SK-N-DZ (cell line): ENCODE measurements at places on chromosomes 5 and 9.

GRCh38 chr5:137148655-137149054 lies 350.5 kb downstream of the SPOCK1 start:
- no peak for DNase-seq

- DNase-seq: no peak
These were observed 7.6 kb downstream of the FGD3 start for GRCh38 chr9:92954886-92955285.

- no peak for DNase-seq
These were observed 1093.9 kb upstream of the CDH6 start for GRCh38 chr5:30099634-30100033.

DNA sequence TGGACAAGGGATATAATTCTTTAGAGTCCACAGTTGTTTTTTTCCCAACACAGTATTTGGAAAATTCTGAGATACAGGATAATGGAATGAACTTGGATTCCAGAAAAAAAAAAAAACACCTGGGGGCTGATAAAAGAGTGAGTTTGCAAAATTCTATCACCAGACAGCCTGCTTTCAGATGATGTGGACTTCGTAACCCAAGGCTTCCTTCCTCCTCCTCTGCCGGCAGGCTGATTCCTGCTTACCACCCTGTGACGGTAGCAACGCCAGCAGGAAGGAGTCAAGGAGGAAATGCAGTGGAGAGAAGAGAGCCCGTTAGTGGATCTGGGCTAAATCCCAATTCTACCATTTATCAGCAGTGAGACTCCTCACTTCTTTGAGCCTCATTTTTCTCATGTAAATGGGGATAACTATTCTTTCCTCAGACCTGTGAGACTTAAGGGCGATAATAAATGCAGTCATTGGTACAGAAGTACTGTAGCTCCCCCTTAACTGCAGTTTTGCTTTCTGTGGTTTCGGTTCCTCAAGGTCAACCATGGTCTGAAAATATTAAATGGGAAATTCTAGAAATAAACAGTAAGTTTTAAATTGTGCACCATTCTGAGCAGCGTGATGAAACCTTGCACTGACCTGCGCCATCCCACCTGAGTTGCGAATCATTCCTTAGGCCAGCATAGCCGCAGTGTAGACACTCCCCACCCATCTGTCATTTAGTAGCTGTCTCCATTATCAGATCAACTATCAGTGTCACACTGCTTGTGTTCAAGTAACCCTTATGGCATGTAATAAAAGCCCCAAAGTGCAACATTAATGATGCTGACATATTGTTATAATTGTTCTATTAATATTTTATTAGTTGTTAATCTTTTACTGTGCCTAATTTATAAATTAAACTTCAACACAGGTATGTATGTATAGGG lies 71.4 kb downstream of the DCP2 start:
- DNase-seq: no peak

DNA sequence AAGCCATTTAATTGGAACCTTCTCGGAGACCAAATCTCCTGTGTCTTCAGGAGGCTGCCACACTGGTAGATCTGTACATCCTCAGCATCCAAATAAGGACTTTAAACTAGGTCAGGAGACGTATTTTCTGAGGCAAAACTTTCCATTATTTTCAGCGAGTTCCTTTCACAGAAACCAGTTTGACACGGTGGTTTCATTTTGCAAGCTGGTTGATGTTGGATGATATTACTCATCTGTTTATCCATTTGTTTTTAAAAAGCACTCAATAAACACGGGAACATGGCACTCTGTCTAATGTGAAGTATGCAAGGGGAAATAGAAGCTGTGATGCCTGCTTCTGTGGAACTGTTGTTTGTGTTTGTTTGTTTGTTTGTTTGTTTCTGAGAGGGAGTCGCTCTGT lies 199.6 kb downstream of the ERCC6L2 start:
- no peak for DNase-seq

DNA sequence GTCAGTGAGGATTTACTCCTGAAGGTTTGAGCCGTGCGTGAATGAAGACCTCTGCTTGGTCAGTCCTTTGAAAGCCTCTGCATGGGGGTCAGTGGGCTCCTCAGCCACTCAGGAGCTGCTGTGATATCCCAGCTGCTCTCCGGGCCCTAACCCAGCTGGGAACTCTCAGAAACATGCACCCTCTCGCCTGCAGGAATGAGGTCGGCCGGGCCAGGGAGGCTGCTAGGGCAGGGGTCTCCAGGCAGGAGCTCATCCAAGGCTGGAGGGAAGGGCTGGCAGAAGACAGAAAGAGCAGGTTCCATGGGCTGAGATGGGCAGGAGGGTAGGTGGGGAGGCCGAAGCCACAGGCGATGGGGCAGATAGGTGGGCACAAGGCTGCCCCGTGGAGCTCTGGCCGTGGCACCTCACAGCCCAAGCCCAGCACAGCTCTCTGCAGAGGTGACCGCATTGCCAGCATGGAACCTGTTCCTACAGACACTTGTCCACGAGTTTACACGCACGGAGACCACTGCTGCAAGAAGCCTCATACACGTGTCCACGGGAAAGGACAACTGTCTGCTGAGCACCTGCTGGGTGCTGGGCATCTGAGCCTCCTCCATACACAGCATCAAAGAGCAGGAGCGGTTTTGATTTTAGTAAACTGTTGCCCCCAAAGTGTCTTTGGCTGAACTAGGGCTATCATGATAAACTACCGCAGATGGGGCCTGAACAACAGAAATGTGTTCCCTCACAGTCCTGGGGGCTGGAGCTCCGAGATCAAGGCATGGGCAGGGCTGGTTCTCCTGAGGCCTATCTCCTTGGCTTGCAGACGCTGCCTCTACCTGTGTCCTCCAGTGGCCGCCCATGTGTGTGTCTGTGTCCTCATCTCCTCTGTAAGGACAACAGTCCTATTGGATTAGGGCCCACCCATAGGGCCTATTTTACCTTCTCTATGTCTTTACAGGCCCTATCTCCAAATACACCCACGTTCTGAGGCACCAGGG lies 85.2 kb upstream of the ADAMTS2 start:
- no peak for DNase-seq

DNA sequence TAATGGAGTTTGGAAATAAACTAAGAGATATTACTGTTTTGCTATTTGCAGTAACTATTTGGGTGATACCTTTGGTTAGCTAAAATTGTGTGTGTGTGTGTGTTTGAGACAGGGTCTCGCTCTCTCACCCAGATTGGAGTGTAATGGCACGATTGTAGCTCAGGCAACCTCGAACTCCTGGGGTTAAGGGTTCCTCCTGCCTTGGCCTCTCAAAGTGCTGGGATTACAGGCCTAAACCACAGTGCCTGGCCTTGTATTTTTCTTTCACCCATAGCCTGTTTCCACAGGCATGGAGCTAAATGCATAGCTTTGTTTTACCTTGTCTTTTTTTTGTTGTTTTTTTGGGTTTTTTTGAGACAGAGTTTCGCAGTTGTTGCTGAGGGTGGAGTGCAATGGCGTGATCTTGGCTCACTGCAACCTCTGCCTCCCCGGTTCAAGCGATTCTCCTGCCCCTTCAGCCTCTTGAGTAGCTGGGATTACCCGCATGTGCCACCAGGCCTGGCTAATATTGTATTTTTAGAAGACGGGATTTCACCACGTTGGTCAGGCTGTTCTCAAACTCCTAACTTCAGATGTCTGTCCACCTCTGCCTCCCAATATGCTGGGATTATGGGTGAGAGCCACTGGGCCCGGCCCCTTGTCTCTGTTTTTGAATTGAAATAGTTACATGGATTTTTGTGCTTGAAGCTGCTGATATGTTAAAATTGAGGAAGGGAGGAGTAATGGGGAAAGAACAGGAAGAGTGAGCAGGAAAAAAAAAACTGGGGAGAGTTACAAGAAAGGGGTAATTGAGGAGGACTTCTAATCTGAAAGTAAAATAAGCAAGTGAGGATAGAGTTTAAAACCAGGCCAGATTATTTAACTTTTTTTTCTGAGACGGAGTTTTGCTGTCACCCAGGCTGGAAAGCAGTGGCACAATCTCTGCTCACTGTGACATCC lies 5.7 kb downstream of the GPBP1 start:
- DNase-seq: no peak

DNA sequence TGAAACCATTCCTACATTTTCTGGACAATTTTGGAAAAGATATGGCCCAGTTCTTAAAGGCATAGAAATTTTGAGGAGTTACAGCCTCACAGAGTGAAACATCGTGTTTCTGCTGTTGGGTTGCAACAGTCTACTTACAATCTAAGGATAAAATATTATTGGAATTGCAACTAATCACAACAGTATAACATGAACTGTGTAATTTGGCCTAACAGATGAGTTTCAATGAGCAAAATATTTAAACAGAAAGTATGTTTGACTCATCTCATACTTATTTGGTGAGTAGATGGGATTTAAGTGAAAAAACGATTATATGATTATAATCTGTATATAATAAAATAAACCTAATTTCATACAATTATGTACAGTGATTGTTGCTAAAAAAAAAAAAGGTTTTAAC lies 1061.8 kb downstream of the CDH12 start:
- no peak for DNase-seq

- DNase-seq: peak; percentile 81
These were observed 764 bp upstream of the GRIN1 start for GRCh38 chr9:137138058-137138721.

DNA sequence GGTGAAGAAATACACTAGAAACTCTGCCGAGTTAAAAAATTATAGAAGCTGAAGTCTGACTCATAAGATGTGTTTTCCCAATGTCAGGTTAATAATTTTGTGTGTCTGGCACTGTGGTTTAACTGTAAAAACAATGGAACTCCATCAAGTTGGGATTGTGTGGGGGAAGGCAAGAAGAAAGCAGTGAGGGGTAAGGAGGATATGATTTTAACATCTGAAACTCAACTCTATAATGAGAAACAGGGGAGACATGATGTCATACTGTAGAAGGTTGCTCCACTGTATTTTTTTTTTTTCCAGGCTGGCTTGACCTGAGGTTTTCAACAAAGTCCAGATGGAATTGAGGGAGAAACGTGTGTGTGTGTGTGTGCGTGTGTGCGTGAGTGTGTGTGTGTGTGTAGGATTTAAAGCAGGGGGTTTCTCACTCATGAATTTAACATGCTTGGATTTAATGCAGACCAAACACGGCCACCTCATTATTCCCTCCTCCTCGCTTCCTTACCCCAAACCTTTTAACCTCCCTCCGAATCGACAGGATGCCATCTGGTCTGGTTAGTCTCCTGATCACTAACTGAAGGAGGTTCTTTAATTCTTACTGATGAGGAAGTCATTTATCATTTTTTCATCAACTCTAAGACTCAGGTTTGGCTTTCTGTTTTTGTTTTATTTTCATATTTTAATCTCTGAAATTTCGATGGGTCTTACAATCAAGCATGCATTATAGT lies 140.2 kb upstream of the LPAR1 start:
- DNase-seq: peak; percentile 21
